Adrenal gland (tissue), 19 donors: ENCODE measurements at places on chromosomes 1 and 21. TPM values are rescaled to one million over a fixed set of nuclear protein-coding genes. Genes with fewer than 3 reads are reported as not detected.

DNA sequence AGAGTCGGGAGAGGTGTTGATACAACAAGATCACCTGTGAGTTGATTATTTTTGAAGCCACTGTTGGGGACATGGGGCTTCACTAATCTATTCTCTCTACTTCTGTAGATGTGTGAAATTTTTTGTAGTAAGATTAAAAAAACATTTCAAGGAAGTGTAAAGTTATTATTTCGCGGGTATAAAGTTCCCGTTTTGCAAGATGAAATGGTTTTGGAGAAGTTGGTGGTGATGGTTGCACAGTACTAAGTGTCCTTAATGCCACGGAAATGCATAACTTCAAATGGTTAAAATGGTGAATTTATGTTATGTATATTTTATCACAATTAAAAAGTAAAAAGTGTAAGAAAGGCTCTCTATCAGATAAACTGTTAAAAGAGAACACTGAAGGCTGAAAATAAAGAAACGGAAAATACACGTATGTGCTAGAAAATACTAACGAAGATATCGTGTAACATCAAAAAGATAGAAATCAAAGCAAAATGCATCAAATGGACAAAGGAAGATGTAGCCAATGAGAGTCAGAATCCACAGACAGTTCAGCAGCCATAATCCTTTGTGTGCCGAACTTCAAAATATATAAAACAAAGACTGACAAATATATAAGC lies 2.9 kb upstream of the ITGB2 start:
- DNase-seq, result no peak

GRCh38 chr1:38727684-38728584 lies 131.6 kb downstream of the RRAGC start:
- peak; percentile 68 for DNase-seq

DNA sequence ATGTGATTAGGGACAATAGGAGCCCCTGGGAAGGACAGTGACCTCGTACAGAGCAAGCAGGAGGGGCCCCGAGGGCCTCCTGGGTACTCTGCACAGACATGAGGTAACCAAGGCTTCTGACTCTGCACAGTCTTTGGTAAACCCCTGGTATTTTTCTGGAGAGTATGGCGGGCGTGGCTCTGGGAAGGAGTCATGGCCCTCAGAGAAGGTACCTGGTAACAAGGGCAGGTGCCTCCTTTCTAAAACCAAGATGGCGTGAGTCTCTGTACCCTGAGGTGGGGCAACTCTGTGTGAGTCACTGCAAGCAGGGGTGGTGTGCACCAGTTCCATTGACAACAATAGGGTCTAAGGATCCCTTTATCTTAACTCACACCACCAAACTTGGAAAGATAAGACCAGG lies 39.9 kb upstream of the SLC19A1 start:
- DNase-seq, result peak; percentile 37

Gene KHDRBS1
- 108 TPM for total RNA-seq

GRCh38 chr1:117825414-117825813 lies 104.0 kb downstream of the GDAP2 start:
- no peak for DNase-seq

DNA sequence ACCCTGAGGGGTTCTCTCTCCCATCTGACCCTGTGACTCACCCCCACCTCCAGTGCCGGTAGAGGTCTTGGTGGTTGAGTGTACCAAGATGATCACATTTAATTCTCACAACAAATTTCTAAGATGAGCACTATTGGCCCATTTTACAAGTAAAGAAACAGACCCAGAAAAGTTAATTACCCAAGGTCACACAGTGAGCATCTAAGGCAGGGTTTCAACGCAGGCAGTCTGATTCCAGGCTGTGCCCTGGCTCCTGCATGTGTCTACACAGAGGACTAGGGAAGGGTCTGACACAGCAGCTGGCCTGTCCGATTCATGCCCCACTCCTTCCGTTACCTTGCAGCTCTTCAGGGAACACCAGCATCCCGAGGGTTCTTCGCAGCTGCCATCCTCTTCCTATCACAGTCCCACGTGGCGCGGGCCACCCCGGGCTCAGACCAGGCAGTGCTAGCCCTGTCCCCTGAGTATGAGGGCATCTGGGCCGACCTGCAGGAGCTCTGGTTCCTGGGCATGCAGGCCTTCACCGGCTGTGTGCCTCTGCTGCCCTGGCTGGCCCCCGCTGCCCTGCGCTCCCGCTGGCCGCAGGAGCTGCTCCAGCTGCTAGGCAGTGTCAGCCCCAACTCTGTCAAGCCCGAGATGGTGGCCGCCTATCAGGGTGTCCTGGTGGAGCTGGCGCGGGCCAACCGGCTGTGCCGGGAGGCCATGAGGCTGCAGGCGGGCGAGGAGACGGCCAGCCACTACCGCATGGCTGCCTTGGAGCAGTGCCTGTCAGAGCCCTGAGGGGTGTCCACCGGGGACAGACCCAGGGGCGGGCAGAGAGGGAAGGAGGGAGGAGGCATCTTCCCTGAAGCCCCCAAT lies 7.5 kb downstream of the NCDN start:
- no peak for DNase-seq

DNA sequence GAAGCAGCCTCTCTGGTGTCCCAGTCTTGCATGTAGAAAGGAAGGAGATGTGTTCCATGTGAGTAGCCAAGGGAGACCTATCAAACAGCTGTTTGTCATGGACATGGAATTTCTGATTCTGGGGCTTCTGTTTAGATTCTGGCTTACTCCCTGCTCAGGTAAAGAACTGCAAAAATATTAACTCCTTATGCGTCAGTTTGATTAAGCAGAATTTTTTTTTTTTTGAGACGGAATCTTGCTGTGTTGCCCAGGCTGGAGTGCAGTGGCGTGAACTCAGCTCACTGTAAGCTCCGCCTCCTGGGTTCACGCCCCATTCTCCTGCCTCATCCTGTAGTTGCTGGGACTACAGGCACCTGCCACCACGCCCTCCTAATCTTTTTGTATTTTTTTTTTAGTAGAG lies 6.8 kb downstream of the ARV1 start:
- no peak for DNase-seq

- DNase-seq, result no peak
These were observed 30.3 kb downstream of the SSBP3 start for GRCh38 chr1:54375712-54376429.

DNA sequence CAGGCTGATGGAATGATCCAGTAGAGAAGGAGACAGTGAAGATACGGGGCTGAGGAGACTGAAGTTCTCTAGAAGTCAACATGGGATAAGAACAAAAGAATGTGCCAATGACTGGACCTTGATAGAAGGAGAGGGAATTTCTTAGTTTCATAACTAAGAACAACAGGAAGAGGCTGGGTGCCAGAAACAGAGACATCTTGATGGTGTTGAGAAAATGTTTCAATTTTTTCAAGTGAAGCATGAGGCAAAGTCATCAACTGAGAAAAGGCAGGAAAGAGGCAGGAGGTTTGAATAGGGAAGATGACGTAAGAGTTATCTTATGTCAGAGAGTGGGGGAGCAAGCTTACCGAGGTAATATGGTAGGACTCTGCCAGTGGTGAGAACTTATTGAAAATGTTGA lies 80.1 kb downstream of the SPAG17 start:
- no peak for DNase-seq

DNA sequence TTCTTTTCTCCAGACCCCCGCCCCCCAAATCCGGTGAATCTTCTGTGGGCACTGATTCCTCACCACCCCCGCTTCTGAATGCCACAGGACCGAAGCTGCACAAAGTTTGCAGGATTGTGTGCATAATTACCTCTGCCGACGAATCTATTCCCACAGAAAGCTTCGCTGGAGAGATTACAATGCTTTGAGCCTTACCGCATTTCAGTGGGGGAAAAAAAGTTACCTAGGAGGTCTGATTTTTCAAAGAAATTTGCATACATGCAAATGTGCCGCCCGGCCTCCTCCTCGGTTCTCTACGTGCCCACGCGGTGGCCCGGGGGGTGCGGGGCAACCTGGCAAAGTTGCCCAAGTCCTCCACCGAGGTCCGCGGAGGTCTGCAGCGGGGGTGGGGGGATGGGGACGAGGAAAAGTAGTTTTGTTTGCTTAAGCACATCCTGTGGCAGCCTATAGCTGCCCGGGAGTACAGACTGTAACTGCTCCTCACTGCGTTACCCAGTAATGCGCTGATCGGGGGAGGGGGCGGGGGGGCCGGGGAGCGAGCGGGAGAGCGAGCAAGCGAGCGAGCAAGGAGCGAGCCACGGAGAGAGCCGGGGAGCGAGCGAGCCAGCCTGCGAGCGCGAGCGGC lies 563 bp upstream of the NFIA start:
- DNase-seq, result peak; percentile 72

Gene DBT
- 19.3 TPM for total RNA-seq

Gene SDC3
- total RNA-seq, result 383 TPM

- no peak for DNase-seq
These were observed 15.9 kb downstream of the PDIK1L start for GRCh38 chr1:26127235-26128163.

Gene CD101
- 1.4 TPM for total RNA-seq

Gene BGLAP
- 2.1 TPM for total RNA-seq

GRCh38 chr1:14600405-14601112 lies 2.1 kb downstream of the KAZN start:
- no peak for DNase-seq

Gene MYBPHL
- not detected for total RNA-seq

- peak; percentile 36 for DNase-seq
These were observed at the start of gene COL11A1 for GRCh38 chr1:103108376-103109150. TSS of gene COL11A1 (minus strand) at chr1:103108522. CDS start at chr1:103108178, 344 bp downstream.
